ENCODE measurements at places on chromosomes 11 and 22.

DNA sequence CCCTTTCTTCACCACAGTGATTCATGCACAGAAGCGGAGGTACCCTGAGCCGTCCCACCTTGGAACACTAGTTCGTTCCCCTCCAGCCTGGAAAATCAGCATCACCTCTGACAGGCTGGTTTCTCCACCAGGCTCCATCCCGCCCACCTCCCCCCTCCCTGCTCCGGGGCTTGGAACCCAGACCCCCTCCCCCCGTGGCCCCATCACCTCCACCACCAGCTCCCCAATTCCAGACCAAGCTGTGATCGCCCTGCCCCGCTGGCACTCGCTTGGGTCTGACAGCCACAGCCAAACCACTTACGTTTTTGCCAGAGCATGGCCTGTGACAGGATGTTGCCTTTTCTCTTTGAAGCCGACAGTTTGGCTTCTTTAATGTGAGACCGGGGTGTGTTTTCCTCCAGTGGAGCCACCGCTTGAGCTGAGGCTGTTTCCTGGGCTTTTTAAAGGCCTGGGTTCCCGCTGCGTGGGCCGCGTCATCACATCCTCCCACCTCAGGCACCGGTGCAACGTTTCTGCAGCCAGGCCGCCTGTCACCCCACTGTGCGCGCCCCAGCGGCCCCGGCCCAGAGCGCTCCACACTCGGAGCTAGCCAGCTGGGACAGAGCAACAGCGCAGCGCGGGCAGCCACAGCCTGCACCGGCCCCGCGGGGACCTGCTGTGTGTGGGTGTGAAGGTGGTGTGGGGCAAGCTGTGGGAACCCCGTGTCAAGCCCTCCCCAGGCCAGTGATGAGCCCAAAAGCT is at the start of gene POU2AF1:
Gene POU2AF1 (minus strand): TSS at position 415 of the 741 bp plus-strand sequence. CDS start 98 bp downstream, at position 317.
- no peak for DNase-seq

DNA sequence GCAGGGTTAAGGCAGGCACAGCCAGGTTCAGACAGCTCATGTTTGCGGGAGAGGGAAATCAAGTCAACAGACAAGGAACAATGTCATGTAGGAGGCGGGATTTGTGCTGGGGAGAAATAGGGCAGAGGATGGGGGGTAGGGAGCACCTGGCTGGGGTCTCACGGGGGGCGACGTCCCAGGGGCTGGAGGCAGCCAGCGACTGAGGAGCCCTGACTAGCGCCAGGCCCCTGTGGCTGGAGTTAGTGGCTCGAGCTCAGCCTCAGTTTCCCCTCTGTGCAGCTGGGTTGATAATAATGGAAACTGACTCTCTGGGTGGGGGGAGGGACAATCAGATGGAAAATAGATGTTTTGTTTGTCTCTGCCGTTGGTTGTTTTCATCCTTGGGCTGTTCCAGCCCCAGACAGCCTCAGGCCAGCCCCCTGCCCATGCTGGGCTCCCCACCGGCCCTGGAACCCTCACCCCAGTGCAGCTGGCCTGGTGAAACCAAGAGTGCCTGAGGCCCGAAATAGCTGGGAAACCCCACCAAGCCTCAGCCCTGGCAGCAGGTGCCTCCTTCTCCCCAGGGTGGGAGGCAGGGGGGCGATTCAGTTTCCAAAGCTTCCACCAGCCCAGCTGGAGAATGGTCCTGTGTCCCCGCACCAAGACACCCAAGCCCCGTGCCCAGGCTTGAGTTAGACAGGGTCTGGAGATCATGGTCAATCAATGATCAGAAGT is 44.1 kb downstream of the IGLL5 start:
- no peak for DNase-seq

GRCh38 chr11:33390944-33391892 is 134.0 kb downstream of the HIPK3 start:
- no peak for DNase-seq

- DNase-seq, result no peak
These were observed at the start of gene RPS6KA4 for GRCh38 chr11:64358907-64359711. TSS of gene RPS6KA4 (plus strand) at chr11:64359162. CDS start at chr11:64359236, 74 bp downstream.

DNA sequence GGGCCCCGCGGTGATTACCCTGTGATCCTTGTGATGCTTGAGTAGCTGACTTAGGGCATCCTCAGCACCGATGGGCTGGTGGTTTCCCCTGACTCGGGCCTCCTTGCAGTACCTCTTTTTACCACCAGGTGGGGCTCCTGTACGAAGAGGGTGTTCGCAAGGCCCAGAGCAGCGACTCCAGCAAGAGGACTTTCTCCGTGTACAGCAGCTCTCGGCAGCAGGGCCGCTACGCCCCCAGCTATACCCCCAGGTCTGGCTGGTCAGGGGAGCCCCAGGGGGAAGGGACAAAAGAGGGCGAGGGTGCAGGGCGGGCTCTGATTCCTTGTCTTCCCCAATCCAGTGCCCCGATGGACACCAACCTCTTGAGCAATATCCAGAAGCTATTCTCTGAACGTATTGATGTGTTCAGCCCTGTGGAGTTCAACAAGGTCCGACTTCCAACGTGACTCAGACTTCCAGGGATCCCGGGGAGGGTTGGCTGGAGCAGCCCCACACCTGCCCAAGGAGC is 1.3 kb upstream of the TM7SF2 start:
- peak; percentile 79 for DNase-seq

- DNase-seq, result no peak
These were observed 9.4 kb downstream of the TRIM29 start for GRCh38 chr11:120128392-120129119.

DNA sequence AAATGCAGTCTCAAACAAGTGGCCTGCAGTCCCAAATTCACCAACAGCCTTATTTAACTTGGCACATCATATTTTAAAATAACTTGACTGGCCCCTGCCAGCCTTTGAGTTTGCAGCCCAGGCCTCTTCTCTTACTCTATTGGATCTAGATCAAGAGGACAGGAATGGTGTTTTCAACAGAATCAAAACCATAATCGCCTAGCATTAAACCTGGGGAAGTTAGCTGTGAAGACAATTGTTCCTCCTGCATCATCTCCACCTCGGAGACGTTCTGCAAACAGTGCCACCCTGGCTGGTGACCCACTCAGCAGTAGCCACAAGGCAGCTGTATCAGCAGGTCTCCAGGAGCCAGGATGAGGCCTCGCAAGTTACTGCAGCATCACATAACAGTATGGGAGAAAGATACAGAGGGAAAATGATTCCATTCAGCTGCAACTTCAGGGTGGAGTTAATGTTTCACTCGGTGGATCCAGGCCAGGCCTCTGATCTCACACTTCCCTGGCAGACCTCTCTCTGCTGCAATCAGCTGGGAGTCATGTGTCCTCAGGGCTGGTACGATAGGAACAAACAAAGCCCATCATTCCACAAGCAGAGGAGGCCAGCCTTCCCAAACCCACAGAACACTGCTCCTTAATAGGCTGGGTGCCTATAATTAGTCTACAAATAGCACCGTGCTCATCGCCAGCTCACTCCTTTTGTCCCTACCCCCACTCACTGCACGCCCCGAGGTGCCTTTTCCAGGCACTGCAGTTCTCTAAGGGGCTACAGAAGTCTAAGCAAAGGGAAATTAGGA is 18.6 kb upstream of the SCN2B start:
- no peak for DNase-seq

Data from NT2/D1 (cell line).